ENCODE measurements at places on chromosomes 5 and 9. TPM values are rescaled to one million over a fixed set of nuclear protein-coding genes. Genes with fewer than 3 reads are reported as not detected.

STXBP1 gene
- 94.9 TPM for total RNA-seq

DNA sequence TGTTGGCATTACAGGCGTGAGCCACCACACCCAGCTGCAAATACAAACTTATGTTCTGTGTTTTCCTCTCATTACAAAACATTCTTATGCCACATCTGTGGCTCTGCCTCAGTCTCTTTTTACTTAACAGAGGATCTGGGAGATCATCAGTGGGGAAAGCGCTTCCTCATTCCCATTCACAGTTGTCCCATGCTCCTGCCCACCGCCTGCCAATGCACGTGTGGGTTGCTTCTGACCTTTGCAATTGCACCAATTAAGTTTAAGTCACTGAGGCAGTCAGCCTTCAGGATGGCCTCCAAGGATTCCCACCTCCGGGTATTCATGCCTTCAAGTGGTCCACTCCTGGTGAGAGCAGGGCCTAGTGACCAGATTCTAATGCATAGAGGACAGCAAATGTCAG lies 34.9 kb upstream of the EEIG1 start:
- no peak for DNase-seq

LTC4S gene
- total RNA-seq, result 5.0 TPM

NACC2 gene
- total RNA-seq, result 18.4 TPM

HAVCR1 gene
- 0.25 TPM for total RNA-seq

CER1 gene
- total RNA-seq, result 1.0 TPM

DNA sequence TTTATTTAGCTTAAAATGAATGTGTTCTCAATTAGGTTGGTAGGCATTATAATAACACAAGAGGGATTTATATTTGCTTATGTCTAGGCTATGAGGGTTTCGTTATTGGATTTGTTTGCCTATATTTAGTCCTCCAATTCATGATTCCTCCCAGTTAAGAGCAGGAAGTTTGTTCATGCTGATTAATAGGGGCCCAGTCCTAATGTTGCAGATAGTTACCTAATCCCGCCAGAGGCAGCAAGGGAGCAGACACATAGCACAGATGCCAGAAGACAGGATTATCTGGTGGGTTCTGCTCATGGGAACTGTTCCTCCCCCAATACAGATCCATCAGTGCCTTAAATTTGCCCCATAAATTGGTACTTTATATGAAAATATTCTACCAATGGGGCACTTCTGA lies 100.8 kb upstream of the TLE4 start:
- DNase-seq, result no peak

NUTM2F gene
- total RNA-seq, result 0.31 TPM

GRCh38 chr5:150487199-150488061 lies 20.5 kb upstream of the NDST1 start:
- no peak for DNase-seq

DNA sequence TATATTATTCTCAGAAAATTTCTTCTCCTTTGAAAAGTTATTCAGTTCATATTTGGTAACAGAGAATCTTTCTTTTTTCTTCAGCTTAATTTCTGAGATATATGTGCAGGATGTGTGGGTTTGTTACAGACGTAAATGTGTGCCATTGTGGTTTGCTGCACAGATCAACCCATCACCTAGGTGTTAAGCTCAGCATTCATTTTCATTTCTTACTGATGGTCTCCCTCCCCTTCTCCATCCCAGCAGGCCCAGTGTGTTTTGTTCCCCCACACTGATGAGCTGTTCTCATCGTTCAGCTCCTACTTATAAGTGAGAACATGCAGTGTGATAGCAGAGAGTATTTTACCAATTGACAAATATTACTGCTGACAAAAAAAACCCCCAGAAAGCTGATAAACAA lies 330.0 kb upstream of the CHD1 start:
- no peak for DNase-seq

- no peak for DNase-seq
Measured at GRCh38 chr9:70409800-70410199, 4.7 kb downstream of the KLF9 start.

GRCh38 chr9:130636648-130637020 lies 27.8 kb upstream of the PRDM12 start:
- no peak for DNase-seq

- no peak for DNase-seq
Measured at GRCh38 chr9:81874931-81875330, 53.3 kb upstream of the SPATA31D4 start.

PPP1R2B gene
- not detected for total RNA-seq

DNA sequence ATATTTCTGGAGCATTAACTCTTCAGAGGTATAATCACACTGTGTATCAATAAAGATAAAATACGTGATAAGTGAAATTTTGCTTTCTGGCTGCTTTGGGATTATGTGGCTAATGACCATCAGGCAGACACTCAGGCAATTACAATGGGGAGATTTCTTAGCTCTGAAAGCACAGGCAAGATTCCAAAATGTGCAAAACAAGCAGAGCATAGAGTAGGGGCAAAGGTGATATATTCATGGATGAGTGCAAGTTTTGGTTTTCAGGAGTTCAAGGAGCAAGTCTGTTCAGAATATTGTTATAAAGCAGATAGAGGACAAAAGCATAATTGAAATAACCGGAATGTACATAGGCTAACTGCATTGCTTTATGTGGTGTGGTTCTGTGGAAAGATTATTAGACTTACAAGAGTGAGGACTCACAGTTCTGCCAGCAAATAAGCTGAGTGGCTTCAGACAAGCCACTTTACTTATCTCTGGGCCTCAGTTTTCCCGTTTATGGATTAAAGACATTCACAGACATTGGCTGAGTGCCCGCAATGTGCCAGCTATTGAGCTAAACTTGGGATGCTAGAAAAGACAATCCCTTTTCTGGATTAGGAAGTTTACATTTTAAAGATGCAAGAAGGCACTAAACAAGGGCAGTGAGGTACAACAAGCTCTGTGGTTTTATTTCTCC lies 945.6 kb upstream of the ARRDC3 start:
- DNase-seq, result no peak

DNA sequence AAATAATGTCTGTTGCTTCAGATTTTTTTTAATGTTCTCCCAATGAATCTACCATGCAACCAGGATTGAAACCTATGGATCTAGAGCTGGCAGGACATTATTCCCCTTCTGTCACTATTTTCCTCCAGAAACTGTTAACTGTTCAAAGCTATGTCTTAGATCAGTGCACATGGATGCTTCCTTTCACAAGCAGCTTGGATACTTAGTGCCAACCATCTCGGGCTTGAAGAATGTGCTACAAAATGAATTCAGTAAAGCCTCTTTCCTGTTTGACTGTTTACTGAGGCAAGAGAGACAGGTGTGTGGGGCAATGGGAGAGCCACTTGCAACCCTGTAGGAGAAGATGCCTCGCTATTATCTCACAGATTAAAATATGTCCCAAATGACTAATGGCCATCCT lies 774.8 kb downstream of the KCTD16 start:
- no peak for DNase-seq

- DNase-seq, result no peak
Measured at GRCh38 chr9:93959739-93960154, 4.6 kb upstream of the BARX1 start.

SIT1 gene
- total RNA-seq, result not detected

NKD2 gene
- total RNA-seq, result 52.8 TPM

DNA sequence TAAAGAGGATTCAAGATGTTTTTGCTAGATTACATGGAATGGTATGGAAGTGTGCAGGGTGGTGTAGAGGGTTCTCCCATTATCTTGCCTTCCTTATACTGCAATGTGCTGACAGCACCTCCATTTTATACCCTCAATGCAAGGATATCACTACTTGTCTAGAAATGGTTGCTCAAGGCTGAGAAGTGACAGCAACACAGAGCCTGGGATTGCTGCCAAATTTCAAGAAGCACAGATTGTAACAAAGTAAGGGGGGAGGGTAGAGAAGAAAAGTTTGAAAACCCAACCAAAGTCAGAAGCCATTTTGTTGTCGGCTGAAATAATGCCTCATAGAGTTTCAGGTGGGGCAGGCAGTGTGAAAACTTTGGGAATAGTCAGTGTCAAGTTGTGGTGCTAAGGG lies 29.8 kb downstream of the PCDHAC2 start:
- DNase-seq, result no peak

DNA sequence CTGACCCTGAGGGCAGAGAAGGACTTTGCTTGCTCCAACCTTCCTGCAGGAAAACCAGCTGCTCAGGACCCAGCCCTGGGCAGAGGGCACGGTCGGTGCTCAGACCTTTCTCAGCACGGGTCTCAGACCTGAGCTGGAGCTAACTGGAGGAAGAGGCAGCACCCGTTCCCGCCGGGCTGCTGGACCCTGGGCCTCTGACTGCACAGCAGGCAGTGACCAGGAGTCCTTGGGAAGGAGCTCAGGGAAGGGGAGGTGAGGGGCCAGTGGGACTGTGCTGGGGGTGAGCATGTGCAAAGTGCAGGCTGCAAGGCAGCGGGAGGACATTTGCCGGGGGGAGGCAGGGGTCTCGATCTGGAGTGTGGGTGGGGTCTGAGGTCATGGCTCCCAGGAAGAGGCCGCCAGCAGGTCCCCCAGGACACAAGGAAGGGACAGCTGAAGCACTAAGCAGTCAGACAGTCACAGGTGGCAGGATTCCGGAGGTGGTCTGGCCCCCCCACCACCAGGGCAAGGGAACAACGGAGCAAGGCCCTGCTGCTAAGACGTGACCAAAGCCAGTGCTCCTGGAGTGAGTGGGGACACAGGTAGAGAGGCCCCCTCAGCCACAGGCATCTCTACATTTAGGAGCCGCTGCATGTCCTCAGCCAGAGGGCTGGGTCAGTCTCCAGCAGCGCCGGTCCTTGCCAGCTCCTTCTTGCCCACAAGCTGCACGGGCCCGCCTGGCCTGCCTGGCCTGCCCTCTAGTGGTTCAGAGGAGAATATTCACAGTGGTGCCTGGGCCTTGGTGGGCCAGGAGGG lies 4.8 kb upstream of the DPM2 start:
- no peak for DNase-seq

DNA sequence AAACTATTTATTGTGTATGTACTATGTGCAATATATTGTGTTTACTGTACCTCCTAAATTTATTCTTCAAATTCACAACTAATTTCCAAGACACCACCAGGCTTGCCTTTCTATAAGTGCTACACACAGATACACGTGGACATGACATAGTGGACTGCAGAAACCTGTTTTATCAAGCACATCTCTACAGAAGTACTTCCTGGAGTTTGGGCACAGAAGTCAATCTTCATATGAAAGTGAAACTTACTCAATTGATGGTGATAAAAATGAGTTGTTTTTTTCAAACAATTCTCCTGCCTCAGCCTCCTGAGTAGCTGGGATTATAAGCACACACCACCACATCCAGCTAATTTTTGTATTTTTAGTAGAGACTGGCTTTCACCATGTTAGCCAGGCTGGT lies 57.6 kb downstream of the NLN start:
- no peak for DNase-seq

GRCh38 chr5:132098151-132098594 lies 24.6 kb downstream of the CSF2 start:
- DNase-seq, result no peak

DNA sequence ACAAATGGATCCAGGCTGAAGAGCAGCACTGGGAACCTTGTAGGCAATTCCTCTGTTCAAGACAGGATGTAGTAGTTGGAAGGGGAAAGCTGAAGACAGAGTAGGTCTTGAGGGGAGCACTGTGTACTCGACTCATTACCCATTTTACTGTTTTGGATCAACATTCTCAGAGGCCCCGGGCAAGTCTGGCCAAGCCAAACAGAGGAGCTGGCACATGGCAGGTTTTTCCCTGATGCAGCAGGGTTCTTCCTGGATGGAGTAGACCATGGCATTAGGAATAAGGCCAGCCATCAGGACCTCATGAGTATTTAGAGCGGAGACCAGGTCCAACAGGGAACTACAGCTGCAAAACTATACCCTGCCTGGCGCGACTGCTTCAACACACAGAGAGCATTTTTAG lies 4.4 kb downstream of the SVEP1 start:
- no peak for DNase-seq

DNA sequence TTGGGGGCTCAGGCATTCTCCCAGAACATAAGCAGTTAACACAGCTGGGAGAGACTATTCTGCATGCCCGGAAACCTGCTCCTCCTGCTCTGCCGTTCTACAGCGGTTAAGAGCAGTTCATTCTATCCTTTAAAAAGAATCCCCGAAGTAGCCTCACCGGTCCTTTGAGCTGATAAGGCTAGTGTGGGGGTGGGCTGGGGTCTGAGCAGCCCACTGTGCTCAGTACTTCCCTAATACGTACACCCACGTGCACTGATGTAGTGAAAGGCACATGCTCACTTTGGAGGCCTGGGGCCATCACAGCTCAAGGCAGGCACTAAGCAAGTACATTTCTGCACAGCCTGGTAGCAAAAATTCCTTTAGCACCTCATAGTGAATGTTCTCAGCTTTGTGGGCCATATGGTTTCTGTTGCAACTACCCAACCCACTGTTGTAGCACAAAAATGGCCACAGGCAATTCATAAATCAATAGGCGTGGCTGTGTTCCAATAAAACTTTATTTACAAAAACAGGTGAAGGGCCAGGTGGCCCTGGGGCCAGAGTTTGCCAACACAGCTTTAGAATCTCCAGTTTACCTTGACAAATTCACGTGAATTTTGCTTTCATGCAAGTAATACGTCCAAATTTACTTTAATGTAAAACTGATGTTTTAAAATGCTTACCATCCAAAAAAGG lies 136.4 kb downstream of the ZNF354C start:
- DNase-seq, result no peak

FGFR4 gene
- 8.0 TPM for total RNA-seq

GPRIN1 gene
- 1.0 TPM for total RNA-seq

DNA sequence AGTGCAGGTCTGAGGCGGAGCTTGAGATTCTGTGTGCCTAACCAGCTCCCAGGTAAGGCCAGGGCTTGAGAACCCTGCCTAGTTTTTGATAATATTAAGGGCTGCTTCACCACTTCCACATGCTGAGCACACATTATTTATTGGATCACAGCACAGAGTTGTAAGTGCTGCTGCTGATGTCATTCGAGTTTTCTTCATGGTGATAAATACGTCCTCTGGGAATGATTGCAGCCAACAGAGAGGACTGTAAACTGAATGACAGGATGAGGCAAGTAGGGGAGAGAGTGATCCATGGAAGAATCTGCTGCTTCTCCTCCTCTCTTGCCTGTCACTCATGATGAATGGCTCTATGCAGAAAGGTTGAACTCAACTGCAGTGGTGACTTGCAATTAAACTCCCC lies 77.9 kb upstream of the VPS13A start:
- no peak for DNase-seq

GRIN1 gene
- total RNA-seq, result 0.99 TPM

Data from mesothelial cell of epicardium (in vitro differentiated cells).